ENCODE measurements at places on chromosomes 4 and X. TPM values are rescaled to one million over a fixed set of nuclear protein-coding genes. Genes with fewer than 3 reads are reported as not detected.
A peak's percentile ranks its signal among the peaks of the same experiment; 100 is the strongest.

ADGRG2 gene
- total RNA-seq, result 2.4 TPM

DNA sequence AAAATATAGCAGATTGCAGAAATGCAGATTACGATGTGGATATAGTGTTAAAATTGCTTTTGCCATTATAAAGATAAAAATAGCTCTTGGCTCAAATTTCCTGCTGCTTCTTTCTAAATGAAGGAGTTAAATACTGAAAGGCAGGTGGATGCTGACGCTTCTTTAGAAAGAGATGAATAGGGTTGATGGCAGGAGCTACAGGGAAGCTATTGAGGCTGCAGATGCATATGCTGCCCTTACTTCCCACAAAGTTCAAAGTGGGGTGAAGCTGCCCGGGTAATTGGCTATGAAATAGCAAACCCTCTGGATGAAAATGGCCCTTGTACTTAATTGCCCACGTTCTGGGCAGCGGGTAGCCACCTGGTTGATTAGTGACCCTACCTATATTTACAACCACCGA, 379.5 kb downstream of the ZIC3 start:
- DNase-seq, result no peak

GRCh38 chrX:118251271-118251670, 94.6 kb upstream of the WDR44 start:
- DNase-seq, result peak; percentile 46

DNA sequence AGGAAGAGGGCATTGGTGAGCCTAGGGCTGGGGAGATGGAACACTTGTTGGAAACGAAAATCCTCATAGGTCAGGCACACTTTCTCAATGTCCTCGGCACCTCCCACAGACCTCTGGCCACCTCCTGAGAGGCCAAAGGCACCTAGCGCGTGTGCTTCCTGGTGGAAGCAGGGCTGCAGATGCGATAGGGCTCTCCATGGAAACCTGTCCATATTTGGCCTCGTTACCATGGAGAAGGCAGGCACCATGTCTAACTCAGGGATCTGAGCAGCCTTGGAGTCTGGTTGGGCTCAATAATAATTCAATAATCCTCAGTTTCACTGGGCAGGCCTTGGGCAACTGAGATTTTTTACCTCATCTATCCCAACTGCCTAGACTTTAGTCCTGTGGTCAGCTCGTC, 58.3 kb downstream of the RAI2 start:
- DNase-seq, result no peak

FHIP1A gene
- total RNA-seq, result 30.6 TPM

ADH1C gene
- total RNA-seq, result 2.3 TPM

KLKB1 gene
- total RNA-seq, result 0.20 TPM

DNA sequence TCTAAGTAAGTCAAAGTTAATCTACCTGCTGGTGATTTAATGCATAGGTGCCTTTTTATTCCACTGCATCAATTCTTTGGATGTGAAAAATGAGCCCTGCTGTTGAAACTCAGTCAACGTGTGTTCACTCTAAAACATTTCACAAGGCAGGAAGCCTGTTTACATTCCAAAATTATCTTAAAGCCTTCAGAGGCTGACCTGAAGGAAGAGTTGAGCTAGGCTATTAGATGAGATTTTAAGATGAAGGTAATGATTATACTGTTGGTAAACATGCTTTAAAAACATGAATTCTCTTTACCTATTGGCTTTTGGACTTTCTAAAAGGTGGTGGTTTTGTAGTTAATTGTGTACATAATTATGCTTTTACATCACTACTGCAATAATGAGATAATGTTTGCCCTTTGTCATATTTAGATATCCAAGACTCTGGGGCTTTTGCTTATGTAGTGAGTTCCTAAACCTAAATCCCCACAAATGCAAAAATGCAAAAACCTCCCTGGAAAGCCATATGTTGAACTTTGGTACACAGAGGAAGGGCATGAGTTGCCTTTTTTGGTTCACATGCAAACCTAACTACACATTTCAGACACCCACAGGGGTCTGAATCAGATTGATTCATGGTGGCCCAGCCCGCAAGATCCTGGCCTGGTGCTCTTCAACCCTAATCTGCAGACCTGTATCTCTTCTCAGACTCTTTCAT, 92.3 kb downstream of the KLHL8 start:
- no peak for DNase-seq

IRS4 gene
- 0.69 TPM for total RNA-seq

SPOCK3 gene
- total RNA-seq, result 1.1 TPM

DNA sequence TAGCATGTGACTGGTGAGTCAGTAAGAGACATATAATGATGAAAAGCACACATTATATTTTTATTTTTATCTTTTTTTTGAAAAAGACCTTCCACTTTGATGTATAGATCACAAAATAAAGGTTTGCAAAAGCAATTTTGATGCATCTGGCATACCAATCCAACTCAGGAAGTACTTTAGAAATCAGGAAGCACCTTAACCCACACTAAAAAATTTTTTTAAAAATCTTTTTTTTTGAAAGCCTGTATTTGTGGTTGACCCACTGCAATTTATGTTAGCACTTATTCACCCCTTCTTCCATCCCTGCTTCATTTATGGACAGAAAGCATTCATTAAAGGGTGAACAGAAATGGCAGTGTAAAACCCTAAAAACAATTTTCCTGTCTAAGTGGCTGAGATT, 16.6 kb downstream of the TMEM255A start:
- no peak for DNase-seq

KIAA1210 gene
- total RNA-seq, result 0.10 TPM

DNA sequence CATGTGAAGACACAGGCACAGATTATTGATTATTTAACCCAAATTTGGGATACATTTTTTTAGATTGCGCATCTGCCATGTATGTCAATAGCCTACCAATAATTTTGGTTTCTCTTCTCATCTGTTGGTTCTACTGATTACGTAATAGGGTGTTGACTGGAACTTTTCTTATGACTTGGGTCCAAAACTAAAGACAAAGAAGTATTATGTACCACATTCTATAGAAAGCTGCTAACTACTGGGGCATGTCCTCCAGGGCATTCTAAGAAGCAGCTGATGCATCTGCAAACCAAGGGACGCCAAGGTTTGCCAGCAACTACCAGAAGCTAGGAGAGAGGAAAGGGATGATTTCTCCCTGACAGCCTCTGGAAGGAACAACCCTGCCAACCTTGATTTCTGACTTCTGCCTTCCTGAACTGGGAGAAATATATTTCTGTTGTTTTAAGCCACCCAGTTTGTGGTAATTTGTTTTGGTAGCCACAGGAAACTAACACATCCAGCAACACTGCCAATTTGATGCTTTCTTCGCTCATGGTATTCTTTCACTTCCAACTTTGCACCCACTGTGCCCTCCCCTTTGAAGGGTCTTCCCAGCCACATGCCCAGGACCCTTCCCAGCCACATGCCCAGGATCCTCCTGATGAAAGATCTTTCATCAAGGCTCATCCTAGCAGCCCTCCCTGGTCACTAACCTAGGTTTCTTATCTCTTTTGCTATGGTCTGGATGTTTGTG, 15.9 kb upstream of the TLR1 start:
- no peak for DNase-seq

GRCh38 chrX:154411981-154412340, 622 bp downstream of the TAFAZZIN start:
- DNase-seq, result no peak

NALF2 gene
- 0.10 TPM for total RNA-seq

BEX1 gene
- total RNA-seq, result 0.30 TPM

GRCh38 chrX:97616883-97617530, 733.3 kb downstream of the RPA4 start:
- DNase-seq, result no peak

RHOXF2 gene
- total RNA-seq, result not detected

DNA sequence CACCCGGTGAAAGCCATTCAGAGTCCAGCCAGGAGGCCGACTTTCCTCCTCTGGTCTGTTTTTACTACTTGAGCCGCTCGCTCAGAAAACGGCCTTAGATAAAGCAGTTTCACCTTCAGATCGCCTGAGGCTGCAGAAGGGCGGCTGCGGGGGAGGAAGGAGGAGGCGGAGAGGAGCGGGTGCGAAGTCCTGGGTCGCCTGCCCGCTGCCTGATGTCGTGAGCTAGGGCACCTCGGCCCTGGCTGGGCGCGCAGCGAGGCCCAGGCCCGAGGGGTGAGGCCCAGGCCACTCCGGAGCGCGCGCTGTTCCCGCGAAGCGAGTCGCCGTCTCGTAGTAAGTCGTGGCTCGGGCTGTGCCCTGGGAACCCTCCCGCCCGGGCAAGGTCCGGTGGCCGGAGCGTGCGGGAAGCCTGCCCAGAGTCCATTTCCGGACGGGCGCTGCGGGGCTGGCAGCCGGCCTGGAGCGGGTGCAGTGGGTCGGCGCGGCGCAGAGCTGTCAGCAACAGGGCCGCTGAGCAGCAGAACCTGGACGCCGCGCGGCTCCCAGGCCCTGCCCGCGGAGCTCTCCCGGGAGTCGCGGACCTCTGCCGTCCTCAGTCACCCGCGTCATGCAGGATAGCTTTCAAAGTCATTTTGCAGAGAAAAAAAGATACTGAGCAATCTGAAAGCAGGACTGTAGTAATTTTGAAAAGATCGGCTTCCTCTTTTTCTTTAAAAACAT, 18.6 kb downstream of the TRIM2 start:
- DNase-seq, result no peak

GRCh38 chrX:48021026-48021900, 14.5 kb downstream of the SPACA5 start:
- DNase-seq, result peak; percentile 81

GRCh38 chrX:17395154-17395553, 20.2 kb downstream of the NHS start:
- peak; percentile 30 for DNase-seq

DNA sequence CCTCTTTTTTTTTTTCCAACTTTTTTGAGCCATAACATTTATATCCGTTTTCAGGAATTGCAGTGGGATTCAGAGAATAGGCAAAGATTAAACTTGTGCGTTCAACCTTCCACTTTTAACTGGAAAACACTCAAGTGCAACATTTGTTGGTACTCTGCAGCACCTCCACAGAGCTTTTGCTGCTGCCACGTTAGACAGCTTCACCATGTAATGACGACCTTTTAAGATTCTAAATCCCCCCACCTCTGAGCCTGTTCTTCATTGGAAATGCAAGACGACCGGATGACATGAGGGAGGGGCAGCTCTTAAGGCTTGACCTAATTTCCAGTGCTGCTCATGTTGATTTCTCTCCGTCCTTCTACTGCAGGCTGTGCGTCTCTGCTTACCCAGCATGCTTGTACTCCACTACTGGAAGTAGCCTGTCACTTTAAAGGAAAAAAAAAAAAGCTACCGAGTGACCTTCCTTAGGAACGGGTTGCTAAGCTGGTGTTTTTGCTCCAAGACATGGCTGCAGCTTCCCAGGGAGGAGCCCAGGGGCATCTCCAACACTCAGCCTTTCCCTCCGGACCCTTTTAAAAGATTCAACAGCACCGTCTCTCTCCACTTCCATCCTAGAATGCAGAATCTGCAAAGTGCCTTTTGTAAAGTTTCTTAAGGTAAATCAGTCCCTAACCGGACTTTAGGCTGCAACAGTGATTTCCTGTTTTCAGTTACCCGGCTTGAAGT, at the start of gene CC2D2A:
TSS of gene CC2D2A (plus strand) at position 481 of the 726 bp plus-strand sequence. CDS start 6,051 bp downstream, outside the sequence.
- DNase-seq, result peak; percentile 33

- DNase-seq, result no peak
These were observed 592.5 kb upstream of the GRIA3 start for GRCh38 chrX:122591546-122591945.

- no peak for DNase-seq
These were observed at the start of gene ARAP2 for GRCh38 chr4:36244257-36245082. Gene ARAP2 (minus strand): TSS chr4:36244514. CDS start chr4:36229486, 15,028 bp downstream.

DNA sequence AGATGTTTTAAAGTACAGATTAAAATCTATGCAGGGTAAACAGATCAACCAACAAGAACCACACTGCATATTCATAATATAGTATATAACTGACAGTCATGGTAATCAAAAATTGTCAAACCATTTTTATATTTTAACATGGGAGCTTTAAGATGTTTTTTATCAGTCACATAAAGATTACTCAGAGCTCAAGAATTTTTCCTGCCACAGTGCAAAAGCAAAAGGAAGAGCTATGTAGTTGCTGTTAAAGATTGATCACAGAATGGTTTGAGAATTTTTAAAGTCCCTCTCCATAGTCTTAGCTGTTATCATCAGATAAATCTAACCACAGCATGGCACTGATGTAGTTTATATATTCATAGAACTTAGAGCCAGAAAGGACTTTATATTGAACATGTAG, 8.5 kb downstream of the RAB9B start:
- no peak for DNase-seq

DNA sequence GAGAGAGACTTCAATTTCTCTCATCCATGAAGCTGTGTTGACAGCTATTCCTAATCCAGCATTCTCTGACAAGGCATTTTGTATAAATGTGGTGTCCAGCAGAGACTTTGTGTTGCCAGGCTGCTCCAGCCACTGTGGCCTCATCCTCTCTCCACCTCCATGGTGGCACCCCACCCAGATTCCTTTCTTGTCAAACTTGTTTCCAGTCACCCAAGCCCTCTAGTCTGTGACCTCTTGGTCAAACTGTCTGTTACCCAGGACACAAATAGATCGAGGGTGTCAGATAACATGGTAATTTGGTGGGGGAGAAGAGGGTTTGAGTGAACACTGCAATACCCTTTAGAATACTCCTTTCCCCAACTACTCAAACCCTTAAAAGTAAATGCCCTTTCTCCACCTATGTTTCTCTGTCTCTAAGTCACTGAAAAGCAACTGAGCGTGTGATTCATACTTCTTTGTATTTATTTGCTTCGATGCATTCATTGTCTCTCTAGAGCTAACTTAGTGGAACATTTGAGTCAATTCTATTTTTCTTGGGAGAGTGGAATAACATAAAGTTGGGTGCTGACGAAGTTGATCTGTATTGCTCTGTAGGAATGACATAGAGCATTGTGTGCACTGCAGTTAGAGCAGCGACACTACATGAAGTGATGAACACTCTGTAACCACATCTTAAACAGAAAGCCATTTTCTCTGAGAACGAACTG, 13.7 kb downstream of the PITX2 start:
- DNase-seq, result no peak

DNA sequence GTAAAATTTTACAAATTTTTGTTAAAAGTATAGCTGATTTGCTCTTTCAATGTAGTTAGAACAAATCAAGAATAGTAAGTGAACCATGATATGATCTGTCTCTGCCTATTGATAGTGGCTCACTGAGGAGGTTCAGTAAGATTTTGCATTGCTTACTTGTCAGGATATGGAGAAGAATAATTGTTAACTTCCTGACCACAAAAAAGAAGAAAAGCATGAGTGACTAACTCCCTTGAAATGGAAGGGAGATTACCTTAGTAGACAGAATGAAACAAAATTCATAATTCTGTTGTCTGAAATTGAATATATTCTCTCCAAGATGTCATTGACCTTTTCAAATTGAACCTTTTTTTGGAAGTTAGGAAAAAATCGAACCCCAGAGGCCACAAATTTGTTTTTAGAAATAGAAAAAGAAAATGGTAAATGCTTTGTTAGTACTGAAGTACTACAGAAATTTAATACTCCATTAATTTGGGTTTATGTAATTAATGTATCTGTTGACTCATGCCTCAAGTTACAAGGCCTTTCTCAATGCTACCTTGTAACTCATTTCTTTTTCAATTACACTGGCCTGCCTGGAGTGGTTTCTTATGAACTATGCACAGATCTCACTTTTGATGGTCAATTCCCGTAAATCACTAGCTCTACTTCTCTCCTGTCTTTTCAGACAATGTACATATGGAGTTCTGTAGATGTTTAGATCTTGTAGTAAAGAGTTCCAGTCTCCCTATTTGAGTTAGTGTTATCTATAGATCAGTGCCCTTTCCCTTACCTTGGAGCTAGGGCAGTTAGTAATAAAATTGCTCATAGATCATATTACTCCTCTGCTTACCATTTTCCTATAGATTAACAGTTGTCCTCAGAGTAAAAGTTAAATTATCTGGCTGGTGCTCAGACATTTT, 139.3 kb downstream of the TLL1 start:
- DNase-seq, result no peak

All from skin of body (tissue), 3 donors.